Purkinje cell (primary cell): ENCODE measurements at places on chromosomes 4 and X. TPM values are rescaled to one million over a fixed set of nuclear protein-coding genes. Genes with fewer than 3 reads are reported as not detected.

Gene ATP2B3
- 12.9 and 14.6 TPM in 2 replicates for polyA plus RNA-seq

Gene F8A3
- 8.4 and 12.4 TPM in 2 replicates for polyA plus RNA-seq

Gene HTN1
- polyA plus RNA-seq, result not detected in 2 replicates

Gene DGAT2L6
- polyA plus RNA-seq, result not detected in 2 replicates

Gene SRPK3
- polyA plus RNA-seq, result 2.0 TPM in 1 of 2 replicates, not detected in the other

Gene UCP1
- not detected in 2 replicates for polyA plus RNA-seq

Gene NLRP2B
- not detected in 2 replicates for polyA plus RNA-seq

Gene OCIAD2
- polyA plus RNA-seq, result 211 and 215 TPM in 2 replicates

Gene EFHC2
- polyA plus RNA-seq, result 3.7 and 8.3 TPM in 2 replicates

Gene CFAP99
- 0.32 and 1.3 TPM in 2 replicates for polyA plus RNA-seq

Gene ZDHHC9
- polyA plus RNA-seq, result 13.2 and 18.5 TPM in 2 replicates

Gene TMEM35A
- 40.4 and 57.0 TPM in 2 replicates for polyA plus RNA-seq

Gene MCUB
- polyA plus RNA-seq, result 2.2 and 3.6 TPM in 2 replicates

Gene RHOXF1
- 1.8 TPM in 1 of 2 replicates, not detected in the other for polyA plus RNA-seq

Gene FAT4
- 0.14 and 0.19 TPM in 2 replicates for polyA plus RNA-seq

Gene ZNF711
- 24.8 and 26.3 TPM in 2 replicates for polyA plus RNA-seq

Gene DUX4
- not detected in 2 replicates for polyA plus RNA-seq
